ENCODE measurements at places on chromosomes 3 and 15. TPM values are rescaled to one million over a fixed set of nuclear protein-coding genes. Genes with fewer than 3 reads are reported as not detected.

DNA sequence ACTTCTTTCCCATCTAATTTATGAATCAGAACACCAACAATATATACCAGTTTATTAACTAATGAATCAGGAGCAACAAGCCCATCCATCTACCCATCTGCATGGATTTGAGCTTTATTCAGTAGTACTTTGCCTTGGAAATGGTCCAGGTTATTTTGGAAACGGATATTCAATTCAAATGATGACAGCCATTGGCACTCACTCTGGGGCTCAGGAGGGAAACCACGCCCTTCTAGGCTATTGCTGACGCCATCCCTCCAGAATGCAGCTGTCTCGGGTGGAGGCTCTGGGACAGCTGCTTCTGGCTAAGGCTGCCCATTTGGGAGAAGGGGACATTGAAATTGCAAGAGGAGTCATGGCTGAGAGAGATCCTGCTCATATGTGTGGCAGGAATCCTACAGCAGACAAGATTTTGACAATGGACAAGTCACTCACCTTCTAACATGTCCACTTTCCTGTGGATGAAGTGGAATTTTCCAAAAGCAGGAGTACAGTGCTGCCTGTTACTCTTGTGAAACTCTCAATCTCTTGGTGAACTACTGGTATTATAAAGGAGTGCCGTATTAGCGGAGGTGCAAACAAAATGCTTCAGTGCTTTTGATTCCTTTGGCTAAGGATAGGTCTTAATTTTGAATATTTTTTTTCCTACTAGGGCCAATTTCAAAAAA is 29.3 kb upstream of the TRAK1 start:
- peak; percentile 92 for DNase-seq

- DNase-seq, result no peak
Measured at GRCh38 chr3:185807445-185808068, 17.3 kb downstream of the IGF2BP2 start.

- peak; percentile 92 for DNase-seq
Measured at GRCh38 chr3:59857589-59858346, 807.9 kb upstream of the CFAP20DC start.

GRCh38 chr15:97410897-97411575 is 549.5 kb upstream of the ARRDC4 start:
- no peak for DNase-seq

DNA sequence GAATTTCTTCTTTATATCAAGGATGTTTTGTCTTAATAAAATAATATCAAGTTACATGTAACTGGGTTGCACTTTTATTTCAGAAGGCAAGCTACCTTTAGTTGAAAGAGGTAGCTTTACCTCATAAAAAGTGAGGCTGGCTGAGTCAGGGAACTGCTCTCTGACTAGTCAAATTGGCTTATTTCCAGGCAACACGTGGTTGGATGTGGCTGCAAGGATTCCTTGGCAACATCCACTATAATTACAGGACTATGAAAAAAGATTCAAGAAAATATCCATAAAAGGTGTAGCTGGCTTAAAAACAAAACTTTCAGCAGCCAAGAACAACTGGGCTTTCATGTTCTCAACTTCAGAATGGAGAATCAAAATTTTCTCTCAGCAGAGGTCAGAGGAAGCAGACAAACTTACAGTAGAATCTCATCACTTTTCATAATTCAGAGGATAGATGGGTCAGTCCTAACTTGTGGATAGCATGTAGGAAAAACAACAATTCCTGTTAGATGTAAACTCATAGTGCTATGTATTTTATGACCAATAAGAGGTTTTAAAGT is 779.1 kb downstream of the MECOM start:
- peak; percentile 18 for DNase-seq

DNA sequence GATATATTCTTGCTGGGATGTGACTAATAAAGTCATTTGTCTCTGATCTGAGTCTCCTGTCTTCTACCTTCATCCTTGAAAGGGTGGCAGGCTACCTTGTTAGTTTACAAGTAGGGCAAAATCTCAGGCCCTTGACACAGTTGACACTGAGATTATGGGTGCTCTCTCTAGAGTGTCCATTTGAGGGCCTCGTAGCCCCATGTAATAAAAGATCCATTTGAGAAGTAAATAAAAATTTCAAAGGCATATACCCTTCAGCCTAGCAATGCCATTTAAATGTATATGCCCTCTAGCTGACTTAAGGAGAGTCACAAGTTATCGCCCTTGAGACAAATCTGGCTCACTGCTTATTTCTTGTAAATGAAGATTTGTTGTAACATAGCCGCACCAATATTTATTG is 98.6 kb downstream of the TCF12 start:
- peak; percentile 10 for DNase-seq

DNA sequence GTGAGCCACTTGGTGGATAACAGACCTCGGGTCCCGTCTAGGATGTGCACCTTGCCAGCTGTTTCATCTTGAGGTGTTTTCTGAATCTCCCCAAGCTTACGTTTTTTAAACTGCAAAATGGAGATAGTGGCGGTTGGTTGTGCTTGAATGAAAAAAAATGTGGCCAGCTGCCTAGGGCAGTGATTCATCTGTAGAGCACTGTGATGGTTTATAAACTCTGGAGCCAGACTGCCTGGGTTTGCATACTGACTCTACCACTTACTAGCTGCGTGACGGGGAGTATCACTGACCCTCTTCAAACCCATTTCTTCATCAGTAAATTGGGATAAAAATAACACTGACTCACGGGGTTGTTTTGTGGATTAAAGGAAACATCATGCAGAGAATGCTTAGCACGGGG is 159.1 kb downstream of the CHL1 start:
- DNase-seq, result no peak

DNA sequence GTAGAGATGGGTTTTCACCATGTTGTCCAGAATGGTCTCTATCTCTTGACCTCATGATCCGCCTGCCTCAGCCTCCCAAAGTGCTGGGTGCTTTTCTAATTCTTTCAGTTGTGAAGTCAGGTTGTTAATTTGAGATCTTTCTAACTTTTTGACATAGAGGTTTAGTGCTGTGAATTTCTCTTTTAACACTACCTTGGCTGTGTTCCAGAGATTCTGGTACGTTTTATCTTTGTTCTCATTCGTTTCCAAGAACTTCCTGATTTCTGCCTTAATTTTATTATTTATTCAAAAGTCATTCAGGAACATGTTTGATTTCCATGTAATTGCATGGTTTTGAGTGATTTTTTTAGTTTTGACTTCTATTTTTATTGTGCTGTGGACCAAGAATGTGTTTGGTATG is 63.5 kb upstream of the CCDC54 start:
- DNase-seq, result peak; percentile 18

DNA sequence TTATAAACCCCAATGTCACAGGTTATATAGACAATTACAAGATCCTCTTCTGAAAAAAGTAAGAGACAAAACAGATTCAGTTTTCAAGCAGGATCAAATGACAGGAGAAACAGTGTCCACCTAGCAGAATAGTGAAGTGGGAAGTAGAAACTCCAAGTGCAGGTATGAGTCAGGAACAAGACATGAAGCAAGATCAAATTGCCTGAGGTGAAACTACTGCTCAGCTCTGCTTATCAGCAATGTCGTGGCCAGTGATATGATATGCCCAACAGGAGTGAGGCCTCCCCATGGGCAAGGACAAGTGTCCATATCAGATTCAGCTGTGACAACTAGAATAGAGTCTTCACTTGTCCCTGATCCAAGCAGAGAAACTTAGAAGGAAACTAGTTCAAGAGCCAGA is 100.0 kb downstream of the ZMAT3 start:
- no peak for DNase-seq

GRCh38 chr3:172625404-172625803 is 85.5 kb downstream of the NCEH1 start:
- peak; percentile 56 for DNase-seq

DNA sequence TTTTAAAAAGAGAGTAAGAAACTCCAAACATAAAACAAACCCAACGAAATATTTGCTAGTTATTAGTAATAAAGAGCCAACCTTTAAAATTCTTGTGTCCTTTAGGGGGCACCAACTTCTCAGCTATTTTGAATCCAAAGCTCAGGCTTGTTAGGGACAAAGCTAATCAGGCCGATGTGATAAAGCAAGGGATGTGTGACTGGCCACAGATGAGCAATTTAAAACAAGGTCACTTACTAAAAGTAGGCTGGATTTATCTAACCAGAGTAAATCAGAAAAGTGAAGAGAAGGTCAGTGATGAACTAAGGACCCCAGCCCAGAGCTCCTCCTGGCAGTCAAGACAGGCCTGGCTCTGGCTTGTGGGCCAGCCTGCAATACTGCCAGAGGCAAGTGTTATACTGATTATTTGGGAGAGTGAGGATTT is 108.5 kb downstream of the CYP19A1 start:
- peak; percentile 62 for DNase-seq

DNA sequence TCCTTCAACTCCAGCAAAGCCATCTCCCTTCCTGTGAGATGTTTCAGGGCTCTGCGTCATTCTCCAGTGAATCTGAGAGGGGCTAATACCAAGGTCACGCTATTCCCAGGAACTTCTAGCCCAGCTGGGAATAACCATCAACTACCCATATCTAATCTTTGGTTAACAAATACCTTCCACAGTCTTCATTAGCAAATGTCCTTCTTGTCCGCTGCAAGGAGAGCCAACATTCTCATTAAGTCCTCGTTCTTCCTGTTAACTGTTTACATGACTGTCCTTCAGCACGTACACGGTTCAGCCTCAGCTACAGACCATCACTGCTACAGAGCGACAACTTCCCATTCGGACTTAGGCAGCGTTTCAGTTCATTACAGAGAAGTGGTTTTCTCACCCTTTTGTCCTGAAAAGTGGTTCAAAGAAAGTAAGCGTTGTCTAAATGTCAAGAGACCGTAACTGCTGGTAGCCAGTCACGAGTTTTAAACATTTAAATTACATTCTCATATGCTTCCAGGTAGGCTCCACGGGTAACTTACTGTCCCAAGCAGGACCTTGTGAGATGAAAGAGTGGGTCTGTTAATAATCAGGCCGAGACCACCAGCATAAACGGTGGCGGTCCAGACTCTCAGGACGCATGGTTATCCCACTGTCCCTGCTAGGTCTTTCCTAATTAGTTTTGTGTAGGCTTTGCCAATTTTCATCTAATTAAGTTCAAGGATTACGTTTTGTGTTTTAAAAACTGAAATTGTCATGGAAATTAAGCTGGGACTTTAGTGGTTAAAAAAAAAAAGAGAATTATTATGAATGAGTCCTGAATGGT is 63.8 kb downstream of the CHSY1 start:
- DNase-seq, result peak; percentile 61

DNA sequence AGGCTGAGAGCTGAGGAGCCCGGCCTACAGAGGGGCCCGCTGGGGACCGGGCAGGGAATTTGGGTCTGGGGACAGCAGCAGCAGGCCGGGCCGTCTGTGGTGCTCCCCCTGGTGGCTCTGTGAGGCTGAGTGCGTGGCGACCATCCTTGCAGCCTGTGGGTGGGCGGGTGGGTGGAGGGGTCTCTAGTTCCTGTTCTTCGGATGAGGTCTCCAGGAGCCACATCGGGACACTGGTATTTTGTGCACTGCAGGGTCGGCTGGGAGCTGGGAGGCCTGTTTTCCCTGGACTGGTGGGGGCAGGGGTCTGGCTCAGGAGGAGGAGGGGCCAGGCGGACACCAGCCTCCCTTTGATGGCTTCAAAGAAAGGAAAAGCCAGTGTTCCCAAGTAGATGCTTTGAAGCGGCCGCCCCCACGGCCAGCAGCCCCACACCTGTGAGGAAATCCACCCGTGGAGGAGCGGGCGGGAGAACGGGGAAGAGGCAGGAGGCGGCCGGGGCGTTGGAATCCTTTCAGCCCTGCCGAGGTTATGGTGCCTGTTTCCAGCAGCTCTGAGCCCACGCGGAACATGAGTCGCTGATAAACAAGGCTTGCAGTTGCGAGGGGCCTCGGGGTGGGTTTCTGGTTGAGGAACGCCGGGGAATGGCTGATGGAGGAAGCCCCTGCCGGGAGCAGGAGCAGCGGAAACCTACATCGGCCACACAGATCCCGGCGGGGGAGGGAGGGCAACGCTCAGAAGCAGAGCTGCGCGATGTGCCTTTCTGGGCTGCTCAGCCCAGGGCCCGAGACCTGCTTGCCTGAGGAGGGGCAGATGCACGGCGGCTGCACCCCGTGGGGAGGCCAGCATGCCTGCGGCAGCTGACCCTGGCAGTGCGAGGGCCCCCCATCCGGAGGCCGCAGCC is 154.3 kb downstream of the NSMCE3 start:
- peak; percentile 49 for DNase-seq

GRCh38 chr3:17190353-17191078 is 305.8 kb downstream of the PLCL2 start:
- peak; percentile 38 for DNase-seq

DNA sequence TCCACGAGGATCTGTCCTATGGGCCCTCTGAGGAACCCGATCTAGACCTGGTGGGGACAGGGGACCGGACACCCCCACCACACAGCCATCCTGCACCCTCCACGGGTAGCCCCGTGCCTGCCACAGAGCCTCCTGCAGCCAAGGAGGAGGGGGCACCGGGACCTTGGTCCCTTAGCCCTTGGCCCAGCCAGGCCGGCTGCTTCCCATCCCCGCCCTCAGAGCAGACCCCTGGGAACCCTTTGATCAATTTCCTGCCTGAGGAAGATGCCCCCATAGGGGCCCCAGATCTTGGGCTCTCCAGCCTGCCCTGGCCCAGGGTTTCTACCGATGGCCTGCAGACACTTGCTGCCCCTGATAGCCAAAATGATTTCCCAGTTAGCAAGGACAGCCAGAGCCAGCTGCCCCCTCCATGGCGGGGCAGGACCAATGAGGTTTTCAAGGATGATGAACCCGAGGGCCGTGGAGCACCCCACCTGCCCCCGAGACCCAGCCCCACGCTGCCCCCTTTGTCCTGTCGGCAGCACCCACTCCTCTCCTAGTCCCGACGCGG is 91.5 kb downstream of the TBC1D2B start:
- DNase-seq, result no peak

DNA sequence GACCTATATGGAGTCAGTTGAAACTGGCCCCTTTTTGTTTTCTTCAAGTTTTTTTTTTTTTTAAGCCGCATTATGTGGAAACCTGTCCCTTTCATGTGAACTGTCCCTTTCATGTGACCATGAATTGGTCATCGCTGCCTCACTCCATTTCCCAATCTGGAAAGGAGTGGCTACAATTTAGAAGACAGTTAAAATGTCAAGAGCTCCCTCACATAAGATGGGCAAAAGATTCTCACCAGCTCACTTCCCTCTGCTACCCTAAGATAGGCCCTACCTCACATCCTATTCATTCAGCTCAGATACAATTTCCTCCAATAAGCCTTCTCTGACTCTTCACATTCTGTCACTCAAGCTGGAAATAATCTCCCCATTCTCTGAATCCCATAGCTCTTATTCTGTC is 111.3 kb upstream of the BCL6 start:
- no peak for DNase-seq

DNA sequence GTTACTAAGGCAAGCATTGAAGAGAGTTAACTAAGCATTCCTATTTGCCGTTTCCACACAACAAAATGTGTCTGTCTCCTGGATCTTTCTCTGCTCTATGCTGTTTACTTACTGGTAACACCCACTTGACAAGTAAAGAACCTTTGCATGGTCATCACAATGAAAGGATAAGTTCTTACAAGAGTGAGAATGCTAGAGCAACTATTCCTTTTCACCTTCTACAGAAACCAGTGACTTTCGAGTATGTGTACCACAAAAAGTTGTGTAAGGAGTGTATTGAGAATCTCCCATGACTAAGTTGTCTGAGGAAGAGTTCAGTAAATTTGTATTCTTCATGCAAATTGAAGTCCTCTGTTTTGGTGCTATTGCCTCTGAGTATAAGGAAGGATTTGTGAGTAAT is 10.8 kb downstream of the TIPARP start:
- no peak for DNase-seq

The RPL32 gene
- 889 TPM for polyA plus RNA-seq

The ADAMTS7 gene
- 11.8 TPM for polyA plus RNA-seq

The TM6SF1 gene
- polyA plus RNA-seq, result 1.8 TPM

The EHHADH gene
- 3.8 TPM for polyA plus RNA-seq

The CPEB1 gene
- 0.86 TPM for polyA plus RNA-seq

The APBA2 gene
- 22.8 TPM for polyA plus RNA-seq

The ACTC1 gene
- 12,075 TPM for polyA plus RNA-seq

The TMEM212 gene
- not detected for polyA plus RNA-seq

The GP5 gene
- 0.21 TPM for polyA plus RNA-seq

The SEMA5B gene
- 3.0 TPM for polyA plus RNA-seq

Measured in cardiac muscle cell (in vitro differentiated cells and primary cell).